ENCODE measurements at places on chromosomes 5 and 9.

DNA sequence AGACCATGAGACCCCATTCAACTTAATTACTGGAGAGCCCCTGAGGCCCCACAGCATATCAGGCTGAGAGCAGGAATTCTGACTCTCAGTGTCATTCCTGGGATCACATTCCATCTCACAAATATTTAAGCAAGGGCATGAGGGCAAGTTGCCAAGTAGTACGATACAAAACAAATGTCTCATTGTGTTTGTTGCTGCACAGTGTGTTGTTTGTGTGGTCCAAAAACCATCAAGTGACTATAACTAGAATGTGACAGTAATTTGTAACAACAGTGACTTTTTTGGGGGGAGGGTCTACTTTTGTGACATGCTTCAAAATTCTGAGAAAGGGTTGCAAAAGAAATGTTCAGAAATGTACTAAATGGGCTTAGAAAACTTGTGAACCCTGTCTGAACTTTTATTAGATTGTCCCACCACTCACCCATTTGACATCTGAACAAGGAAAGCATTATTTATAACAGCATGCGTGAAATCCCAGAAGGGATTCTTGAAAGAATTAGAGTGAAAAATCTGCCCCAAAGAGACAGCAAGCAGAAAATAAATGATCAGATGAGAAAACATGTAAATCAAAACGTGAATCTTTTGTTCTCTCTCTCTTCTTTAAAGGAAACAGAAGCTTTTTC is 347.0 kb downstream of the NTRK2 start:
- peak; percentile 17 for DNase-seq

DNA sequence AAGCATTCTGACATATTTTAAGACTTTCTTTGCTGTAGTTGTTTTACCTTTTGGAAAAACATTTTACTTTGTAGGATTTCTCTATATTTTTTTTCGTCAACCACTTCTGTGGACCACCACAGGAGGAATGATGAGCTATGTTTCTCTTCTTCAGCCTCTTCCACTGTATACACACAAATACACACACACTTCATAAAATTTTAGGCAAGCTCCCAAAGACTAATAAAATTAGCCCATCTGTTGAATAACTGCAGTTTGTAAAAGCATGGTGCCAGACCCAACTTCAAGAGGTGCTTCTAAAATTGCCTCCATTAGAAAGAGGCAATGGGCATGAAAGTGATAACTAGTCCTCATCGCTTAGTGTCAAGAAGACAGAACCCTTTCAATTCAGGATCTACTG is 4.1 kb upstream of the CEP120 start:
- no peak for DNase-seq

DNA sequence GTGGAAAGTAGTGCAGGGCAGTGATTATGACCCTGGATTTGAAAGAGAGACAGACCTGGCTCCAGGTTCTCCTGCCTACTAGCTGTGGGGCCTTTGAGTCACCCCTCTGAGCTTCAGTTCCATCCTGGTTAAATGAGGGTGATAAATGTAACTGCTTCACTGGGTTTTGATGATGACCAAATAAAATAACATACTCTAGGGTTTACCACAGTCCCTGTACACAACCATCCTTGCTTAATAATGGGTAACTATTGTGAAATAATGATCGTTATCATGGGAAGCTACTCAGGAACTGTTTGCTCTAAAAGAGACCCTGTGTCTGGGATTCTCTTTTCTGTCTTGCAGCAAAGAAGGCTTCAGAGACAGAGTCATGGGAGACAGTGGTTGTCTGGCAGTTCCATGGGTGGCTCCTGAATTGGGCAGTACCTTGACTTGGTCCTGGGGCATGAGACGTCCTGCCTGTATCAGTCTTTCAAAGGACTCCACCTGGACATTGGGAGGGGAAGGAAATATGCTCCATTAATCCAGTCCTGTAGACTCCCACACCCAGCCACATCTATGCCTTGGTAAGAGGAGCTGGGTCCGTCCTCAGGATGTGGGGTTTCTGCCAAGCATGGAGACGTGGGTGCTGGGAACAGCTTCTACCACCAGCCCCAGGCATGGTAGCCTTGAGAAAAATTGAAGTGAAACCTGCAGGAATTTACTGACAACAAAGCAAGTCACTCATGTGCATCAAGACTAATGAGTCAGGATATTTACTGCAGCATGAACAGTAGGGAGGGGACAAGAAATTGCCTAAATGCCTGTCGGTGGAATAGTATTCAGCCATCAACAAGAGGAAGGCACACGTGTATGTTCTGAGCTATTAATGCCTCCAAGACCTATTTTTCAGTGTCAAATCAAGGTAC is 23.4 kb downstream of the AKNA start:
- peak; percentile 75 for DNase-seq

DNA sequence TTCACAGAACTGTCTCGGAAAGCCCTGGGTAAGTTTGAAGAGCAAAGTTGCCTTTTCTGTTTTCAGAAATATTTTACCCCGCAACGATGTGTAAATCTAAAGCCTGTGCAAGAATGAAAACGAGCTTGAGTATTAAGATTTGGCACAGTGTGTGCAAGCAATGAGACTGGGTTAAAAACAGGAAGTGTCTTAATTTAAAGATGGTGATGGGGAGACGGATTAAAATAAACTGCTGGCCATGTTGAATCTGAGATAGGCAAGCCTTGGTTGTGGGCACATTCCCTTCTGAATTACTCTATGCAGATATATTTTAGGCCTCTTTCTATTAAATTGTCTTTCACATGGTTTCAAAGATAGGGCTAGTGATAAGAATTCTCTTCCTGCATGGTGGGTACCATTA is 294.2 kb upstream of the DMRT1 start:
- no peak for DNase-seq

GRCh38 chr5:71529682-71530081 is 57.5 kb upstream of the MCCC2 start:
- no peak for DNase-seq

GRCh38 chr5:131973089-131973712 is 27.7 kb upstream of the MEIKIN start:
- no peak for DNase-seq

DNA sequence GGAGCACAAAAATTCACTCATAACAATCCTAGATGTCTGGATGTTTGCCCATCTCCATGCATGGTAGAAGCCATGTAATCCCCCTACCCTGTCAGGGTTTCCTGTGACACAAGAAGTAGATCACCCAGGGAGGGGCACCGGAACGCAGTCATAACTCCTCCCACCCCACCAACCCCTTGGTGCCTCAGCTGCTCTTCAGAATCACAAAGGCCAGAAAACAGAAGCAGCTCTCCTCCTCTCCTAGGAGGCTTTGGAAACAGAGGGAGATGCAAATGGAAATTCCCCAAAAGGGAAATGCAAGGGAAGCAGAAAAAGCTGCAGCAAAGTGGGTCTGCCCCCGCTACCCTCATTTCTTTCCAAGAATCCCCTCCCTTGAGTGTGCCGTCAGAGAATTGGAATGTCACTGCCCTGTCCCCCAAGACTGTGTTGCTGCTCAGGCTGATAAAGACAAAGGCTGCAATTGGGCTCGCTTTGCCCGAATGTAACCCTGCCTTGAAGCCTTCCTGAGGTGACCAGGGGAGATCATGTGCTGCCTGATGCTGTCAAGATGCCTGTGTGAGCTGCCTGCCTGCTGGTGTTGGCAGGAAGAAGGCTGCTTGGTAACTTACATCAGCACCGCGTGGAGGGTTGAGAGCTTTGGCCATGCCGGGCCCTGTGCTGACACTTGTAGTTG is 65.5 kb upstream of the ABCA1 start:
- peak; percentile 89 for DNase-seq

DNA sequence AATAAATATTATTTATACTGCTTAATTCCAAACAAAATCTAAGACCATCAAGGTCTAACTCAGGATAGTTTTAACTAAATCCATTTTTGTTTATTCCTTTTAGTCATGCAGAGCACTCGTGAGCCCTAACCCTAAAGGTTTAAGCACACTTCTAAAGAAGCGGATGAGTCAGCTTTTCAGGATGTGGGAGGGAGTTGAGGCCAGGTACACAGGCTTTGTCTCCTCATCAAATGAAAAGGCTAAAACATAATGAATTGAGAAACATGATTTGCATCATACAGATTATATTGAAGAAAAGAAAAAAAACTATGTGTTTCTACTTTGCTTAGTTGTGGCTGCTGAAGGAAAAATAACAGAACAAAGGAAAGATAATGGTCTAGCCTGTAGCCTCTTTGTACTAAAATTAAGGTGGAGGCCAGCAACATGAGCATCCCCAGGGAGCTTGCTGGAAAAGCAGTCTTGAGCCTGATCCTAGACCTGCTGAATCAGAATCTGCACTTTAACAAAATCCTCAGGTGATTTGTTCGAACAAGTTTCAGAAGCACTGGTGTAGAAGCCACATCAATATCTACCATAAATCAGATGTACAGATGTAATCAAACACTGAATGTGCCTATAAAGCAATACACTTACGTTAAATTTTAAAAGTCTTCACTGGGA is 21.1 kb upstream of the ISCA1 start:
- DNase-seq, result no peak

DNA sequence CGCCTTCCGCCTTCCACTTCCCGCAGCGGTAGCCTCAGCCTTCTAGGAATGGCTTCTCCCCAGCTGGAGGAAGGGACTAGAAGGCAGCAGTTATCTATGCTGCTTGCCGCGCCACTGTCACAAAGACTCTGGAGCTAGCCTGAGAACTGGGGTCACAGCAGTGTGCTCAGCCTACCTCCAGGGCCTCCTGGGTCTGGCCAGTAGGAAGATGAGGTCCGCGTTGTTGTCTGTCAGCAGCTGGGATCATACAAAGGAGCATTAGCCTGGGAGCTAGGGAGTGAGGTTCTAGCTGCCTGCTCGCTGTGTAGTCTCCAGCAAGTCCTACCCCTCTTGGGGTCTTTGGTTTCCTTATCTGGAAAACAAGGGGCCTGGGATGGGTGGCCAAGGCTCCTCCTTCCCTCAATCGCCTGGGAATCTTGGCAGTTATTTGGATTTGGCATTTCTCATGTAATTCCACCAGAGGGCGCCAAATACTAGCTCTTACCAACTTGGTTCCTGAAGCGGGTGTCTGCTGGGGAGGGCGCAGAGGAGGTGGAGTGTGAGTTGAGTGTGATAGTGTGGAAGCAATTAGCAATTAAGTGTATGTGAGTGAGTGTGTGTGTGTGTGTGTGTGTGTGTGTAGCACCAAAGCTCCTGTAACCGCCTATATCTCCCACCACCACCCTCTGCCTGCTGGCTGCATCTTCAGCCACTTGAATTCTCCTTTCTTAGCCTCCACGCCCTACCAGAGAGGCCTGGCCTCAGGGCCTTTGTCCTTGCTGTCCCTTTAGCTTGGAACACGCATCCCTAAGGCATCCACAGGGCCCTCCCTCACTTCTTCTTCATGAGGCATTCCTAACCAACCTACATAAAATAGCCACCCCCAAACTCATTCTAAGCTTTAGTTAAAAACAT is 97.1 kb downstream of the ENTREP1 start:
- DNase-seq, result peak; percentile 69

GRCh38 chr9:112621018-112621655 is 96.8 kb downstream of the INIP start:
- DNase-seq, result no peak

DNA sequence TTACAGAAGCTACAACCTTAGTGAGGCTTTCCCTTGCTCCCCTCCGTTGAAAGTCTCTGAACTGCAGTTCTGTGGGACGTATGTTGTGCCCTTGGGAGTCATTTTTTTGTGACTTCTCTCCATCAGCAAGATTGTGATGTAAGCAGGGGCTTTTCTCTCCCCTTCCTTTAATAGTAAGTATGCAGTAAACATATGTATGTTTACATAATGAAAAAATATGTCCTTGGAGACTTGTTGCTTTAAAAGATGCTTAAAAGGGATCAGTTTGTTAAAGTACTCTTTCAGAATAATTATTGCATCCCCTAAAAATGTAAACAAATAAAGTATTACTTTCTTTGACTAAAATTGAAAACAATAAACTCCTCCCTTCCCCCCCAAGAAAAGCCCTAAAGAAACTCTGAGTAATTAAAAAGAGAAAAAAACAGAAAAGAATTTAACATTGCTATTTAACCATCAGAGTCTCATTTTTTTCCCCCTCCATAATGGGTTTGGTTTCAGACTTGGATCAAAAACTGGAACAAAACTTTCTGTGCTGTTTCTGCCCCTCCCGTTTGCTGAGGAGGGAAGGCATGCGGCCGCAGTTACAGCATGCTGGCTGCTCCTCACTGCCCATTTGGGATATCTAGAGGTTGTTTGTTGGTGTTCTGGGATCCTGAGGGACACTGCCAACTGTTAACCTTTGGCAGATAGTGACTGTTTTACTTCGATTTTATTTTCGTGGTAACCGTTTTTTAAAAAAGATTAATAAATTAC is 40.2 kb downstream of the TRIO start:
- peak; percentile 56 for DNase-seq

DNA sequence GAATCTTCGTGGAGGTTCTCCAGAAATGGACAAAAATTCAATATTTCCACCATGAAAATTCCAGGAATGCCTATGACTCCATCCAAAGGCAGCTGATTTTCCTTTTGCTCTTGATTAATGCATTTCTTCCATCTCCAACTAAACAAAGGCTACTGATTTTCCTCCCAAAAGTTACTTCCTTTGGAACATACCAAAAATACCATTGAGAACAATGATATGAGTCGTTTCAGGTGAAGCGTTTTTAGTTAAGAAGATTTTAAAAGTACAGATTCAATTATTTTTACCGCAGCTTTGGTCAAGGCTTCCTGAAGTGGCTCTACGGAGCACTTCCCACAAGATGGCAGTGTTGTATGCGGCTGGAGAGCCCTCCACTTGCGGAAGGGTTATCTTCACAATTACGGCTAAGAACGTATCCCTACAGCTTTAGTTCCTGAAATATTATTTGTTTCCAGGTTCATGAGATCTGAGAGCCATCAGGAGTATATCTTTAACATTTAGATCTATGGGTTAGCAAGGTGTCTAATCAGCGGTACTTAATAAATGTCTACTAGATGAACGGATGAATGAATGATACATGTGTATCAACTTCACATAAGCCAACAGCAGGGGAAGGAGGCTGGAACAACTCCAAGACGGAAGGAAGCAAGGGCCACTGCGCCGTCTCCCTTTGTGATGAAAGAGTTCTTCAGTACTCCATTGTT is 35.9 kb upstream of the ARSB start:
- peak; percentile 89 for DNase-seq

DNA sequence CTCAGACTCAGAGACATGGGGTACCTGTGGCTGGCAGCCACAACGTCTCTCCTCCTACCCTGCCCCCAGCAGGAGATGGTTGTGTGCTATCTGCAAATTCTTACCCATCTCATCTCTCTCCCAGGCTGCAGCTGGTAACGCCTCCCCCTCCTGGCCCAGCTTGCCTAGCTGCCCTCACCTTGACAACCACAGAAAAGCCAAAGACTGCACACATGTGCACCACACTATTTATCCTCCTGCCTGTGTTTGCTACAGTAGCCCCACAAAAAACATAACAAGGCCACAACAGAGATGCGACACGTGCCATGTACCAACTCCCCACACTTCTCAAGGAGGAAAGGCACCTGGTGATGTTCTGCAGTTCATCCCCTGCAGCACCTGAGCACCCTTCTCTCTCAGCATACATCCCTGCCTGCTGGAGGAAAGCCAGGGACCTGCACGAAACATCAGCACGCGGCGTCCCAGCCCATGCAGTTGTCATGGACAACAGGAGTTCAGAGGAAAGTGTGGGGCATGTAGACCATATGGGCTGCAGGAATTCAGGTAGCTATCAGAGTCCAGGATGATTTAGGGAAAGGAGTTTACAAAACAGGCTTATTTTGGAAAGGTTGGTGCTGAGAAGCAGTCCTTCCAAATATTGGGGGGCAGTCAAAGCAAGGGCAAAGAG is 168.7 kb downstream of the C5orf15 start:
- DNase-seq, result no peak

- no peak for DNase-seq
Observed at GRCh38 chr9:81388831-81389230, 300.5 kb downstream of the TLE1 start.

All from fibroblast of skin of scalp (primary cell).